ENCODE measurements at places on chromosomes 12 and 14. TPM values are rescaled to one million over a fixed set of nuclear protein-coding genes. Genes with fewer than 3 reads are reported as not detected.

Gene OTX2
- total RNA-seq, result not detected

Gene ULK1
- 13.5 TPM for total RNA-seq

Gene KRT75
- total RNA-seq, result 0.44 TPM

Gene EPYC
- total RNA-seq, result not detected

Gene MAP3K9
- 34.0 TPM for total RNA-seq

Gene SMIM41
- 0.50 TPM for total RNA-seq

Gene DTX1
- total RNA-seq, result 4.8 TPM

Gene HOXC13
- total RNA-seq, result not detected
